Smooth muscle cell of the umbilical artery (primary cell): ENCODE measurements at places on chromosomes 1 and 21. TPM values are rescaled to one million over a fixed set of nuclear protein-coding genes. Genes with fewer than 3 reads are reported as not detected.

The SHISA4 gene
- total RNA-seq, result 15.1 and 23.2 TPM in 2 replicates

The FAM76A gene
- total RNA-seq, result 11.8 and 12.2 TPM in 2 replicates

The MPZ gene
- total RNA-seq, result 0.88 and 0.89 TPM in 2 replicates

The PRR9 gene
- total RNA-seq, result 0.51 TPM in 1 of 2 replicates, not detected in the other

The LMX1A gene
- not detected in 2 replicates for total RNA-seq

The HSD11B1 gene
- total RNA-seq, result 1.2 and 41.6 TPM in 2 replicates
